ENCODE measurements at places on chromosomes 4 and X. TPM values are rescaled to one million over a fixed set of nuclear protein-coding genes. Genes with fewer than 3 reads are reported as not detected.

The PDCL2 gene
- not detected for total RNA-seq

DNA sequence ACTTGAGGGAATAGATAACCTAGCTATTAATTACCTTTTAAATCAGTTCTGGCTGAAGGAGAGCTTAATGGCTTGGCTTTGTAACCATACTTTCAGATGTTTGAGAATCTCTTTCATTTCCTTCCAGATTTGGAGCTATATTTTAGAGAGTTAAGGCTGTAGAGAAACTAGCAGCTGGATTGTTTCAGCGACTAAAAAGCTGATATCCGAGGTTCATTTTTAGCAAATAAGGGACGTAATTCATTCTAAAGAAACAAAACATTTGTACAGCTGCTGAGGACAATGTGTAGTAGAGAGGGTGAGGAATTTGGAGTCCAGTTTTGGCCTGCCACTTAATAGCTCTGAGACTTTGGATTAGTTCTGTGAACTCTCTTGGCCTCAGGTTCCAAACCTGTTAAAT lies 12.2 kb downstream of the OSTC start:
- H3K36me3 ChIP-seq, result peaks cover 80% of the 10 kb centered on the region
- H3K4me3 ChIP-seq, result no peak overlapping the region
- no peaks in the 10 kb centered on the region for H3K27me3 ChIP-seq

GRCh38 chr4:14924076-14924811 lies 78.0 kb upstream of the CPEB2 start:
- DNase-seq, result no peak
- H3K4me3 ChIP-seq, result no peak overlapping the region
- H3K4me1 ChIP-seq, result no peaks in the 10 kb centered on the region

DNA sequence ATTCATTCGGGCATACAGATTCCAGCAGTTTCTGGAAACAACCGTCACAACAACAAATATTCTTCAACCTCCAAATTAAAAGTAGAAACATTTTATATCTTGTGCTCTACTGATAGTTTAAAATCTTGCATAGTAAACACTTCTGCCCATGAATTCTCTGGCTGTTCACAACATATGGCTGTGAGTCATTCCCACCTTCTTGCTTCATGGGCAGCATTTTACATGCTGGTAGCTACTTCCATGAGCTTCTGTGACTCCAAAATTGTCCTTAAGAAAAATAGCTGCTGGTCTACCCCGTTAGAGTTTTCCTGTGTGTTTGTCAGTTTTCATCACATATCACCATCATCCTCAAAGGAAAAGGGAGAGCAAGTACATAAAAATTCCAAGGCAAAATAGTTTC lies 22.7 kb downstream of the PNPLA4 start:
- no peaks in the 10 kb centered on the region for H3K27me3 ChIP-seq
- H3K36me3 ChIP-seq, result no peaks in the 10 kb centered on the region
- H3K4me3 ChIP-seq, result no peak overlapping the region
- no peak overlapping the region for H3K27ac ChIP-seq

GRCh38 chr4:134544303-134544770 lies 342.7 kb upstream of the PABPC4L start:
- DNase-seq, result no peak
- no peak overlapping the region for H3K4me3 ChIP-seq
- no peaks in the 10 kb centered on the region for H3K27me3 ChIP-seq
- H3K4me1 ChIP-seq, result no peaks in the 10 kb centered on the region
- H3K27ac ChIP-seq, result no peak overlapping the region

- no peaks in the 10 kb centered on the region for H3K4me1 ChIP-seq
- H3K4me3 ChIP-seq, result no peak overlapping the region
Observed at GRCh38 chr4:59537246-59537886, 1662.8 kb upstream of the ADGRL3 start.

- no peak overlapping the region for H3K4me3 ChIP-seq
- DNase-seq, result no peak
- H3K4me1 ChIP-seq, result no peaks in the 10 kb centered on the region
- H3K27ac ChIP-seq, result no peak overlapping the region
- peaks cover 6% of the 10 kb centered on the region for H3K27me3 ChIP-seq
- no peaks in the 10 kb centered on the region for H3K36me3 ChIP-seq
Observed at GRCh38 chr4:113316879-113317278, 267.4 kb downstream of the ANK2 start.

GRCh38 chr4:25938787-25939186 lies 24.8 kb downstream of the SMIM20 start:
- no peak for DNase-seq
- H3K36me3 ChIP-seq, result no peaks in the 10 kb centered on the region
- H3K27me3 ChIP-seq, result no peaks in the 10 kb centered on the region
- H3K4me3 ChIP-seq, result no peak overlapping the region
- H3K27ac ChIP-seq, result no peak overlapping the region
- peaks cover 10% of the 10 kb centered on the region for H3K4me1 ChIP-seq

GRCh38 chr4:121555315-121556107 lies 141.3 kb downstream of the ANXA5 start:
- DNase-seq, result no peak
- H3K27me3 ChIP-seq, result 0 out of 2 replicates have a peak, but pooled peaks cover 3% of the 10 kb centered on the region
- H3K4me1 ChIP-seq, result no peaks in the 10 kb centered on the region
- no peaks in the 10 kb centered on the region for H3K36me3 ChIP-seq
- H3K27ac ChIP-seq, result no peak overlapping the region
- H3K4me3 ChIP-seq, result no peak overlapping the region
